ENCODE measurements at places on chromosomes 7 and 10. TPM values are rescaled to one million over a fixed set of nuclear protein-coding genes. Genes with fewer than 3 reads are reported as not detected.

- peak; percentile 71 for DNase-seq
Observed at GRCh38 chr10:27240212-27241009, at the start of gene ACBD5. TSS of gene ACBD5 (minus strand) at chr10:27240797. CDS start at chr10:27240688, 109 bp downstream.

DNA sequence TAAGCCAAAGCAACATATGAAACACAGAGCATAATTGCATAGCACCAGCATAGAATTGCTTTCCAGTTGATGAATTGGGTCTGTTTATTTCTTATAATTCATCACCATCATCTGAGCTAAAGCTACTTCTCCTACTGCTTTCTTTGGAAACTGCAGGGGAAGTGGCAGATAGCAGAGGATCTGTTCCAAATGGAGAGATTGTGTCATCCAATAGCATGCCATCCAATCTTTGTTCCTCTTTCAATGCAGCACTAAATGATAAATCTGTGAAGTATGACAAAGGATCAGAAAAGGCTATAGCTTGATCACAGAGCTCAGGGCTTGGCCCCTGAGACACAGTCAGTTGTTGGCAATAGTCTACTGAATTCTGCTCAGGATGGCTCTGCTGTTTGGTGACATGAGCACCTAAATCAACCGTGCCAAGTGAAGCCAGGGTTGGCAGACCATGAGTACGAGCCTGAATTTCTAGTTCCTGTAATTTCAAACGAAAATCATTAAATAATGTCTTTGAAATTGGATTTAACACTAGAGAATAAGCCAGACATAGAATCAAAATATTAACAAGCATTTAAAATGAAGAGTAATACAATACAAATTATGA is 90.0 kb downstream of the TFEC start:
- DNase-seq, result no peak

CUBN gene
- total RNA-seq, result 0.67 TPM

HOXA11 gene
- total RNA-seq, result 7.1 TPM

TSPAN12 gene
- total RNA-seq, result 9.1 TPM

GRCh38 chr10:3923033-3923432 is 138.0 kb upstream of the KLF6 start:
- no peak for DNase-seq

- DNase-seq, result no peak
Observed at GRCh38 chr7:81484261-81484660, 285.6 kb downstream of the HGF start.

OR2AE1 gene
- total RNA-seq, result 0.10 TPM

GRCh38 chr10:105075031-105075430 is 433.9 kb downstream of the SORCS3 start:
- no peak for DNase-seq

KCP gene
- total RNA-seq, result not detected

GRCh38 chr7:148701414-148701813 is 2.7 kb downstream of the CUL1 start:
- DNase-seq, result no peak

- DNase-seq, result no peak
Observed at GRCh38 chr7:133126422-133126821, 44.5 kb upstream of the CHCHD3 start.

CDK14 gene
- total RNA-seq, result 1.2 TPM

- no peak for DNase-seq
Observed at GRCh38 chr7:68461430-68461829, 1136.8 kb upstream of the AUTS2 start.

DNA sequence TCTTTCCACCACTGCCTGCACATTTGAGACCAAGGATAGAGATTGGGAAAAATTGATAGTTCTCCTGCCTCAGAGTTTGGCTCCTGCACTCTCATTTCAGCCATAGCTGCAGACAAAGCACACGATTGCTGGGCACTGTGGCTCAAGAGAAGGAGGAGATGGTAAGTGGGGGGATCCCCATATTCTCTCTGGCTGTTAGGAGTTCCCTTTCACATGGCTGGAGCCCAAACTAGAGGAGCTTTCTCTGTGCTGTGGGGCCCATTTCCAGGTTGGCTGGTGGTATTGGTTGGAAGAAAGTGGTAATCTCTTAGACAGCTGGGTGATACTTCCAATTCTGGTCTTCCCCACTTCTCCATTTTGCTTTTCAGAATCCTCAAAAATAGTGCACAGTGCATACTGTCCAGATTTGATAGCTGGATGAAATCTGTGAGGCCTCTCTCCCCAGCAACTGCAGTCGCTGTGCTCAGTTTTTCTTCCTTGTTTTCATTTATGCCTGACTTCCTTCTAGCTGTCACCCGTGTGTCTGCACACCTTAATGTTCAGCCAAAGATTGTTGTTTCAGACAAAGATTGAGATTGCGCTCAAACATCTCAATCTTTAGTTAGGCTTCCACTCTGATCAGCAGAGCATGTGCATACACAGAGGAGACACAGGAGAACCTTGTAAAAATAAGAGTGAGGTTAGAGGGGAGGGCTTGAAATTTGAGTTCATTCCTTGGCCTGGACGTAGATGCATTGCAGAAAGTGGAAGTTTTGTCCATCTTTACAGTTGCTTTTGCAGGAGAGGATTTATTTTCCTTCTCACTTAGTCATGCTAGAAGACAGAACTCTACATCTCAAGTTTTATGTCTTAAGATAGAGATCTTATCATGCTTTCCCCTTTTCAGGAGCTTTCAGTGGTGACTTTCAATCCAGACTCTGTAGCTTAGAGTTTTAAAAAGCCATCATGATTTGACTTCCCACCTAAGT is 28.6 kb downstream of the RABGEF1 start:
- no peak for DNase-seq

DNA sequence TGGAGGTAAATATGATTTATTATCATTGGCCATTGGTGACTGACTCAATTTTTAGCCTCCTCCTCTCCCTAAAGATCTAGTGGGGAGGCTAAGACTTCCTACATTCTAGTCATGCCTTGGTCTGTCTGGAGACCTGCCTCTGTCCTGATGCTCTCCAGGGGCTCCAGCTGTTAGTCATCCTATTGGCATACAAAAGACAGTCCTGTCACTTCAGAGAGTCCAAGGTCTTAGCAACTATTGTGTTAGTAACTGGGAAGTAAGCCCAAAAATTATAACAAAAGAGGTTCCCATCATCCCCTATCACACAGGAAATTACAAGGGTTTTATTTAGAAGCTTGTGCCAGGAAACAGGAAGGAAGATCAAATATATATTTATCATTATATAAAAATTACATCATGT is 400.6 kb upstream of the VSTM2A start:
- no peak for DNase-seq

UTF1 gene
- not detected for total RNA-seq

ANXA8 gene
- not detected for total RNA-seq

- no peak for DNase-seq
Observed at GRCh38 chr10:74419491-74419951, 268.5 kb downstream of the ADK start.

DNA sequence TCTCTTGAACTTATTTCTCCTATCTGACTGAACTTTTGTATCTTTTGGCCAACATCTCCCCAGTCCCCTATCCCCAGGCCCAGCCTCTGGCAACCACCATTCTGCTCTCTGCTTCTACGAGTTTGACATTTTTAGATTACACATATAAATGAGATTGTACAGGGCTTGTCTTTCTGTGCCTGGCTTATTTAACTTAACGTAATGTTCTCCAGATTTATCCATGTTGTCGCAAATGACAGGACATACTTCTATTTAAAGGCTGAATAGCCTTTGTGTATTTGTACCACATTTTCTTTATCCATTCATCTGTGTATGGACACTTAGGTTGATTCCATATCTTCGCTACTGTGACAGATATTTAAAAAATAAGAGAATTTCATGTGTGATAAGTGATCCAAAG is 98.6 kb downstream of the LSMEM1 start:
- DNase-seq, result no peak

LRRC18 gene
- not detected for total RNA-seq

DNA sequence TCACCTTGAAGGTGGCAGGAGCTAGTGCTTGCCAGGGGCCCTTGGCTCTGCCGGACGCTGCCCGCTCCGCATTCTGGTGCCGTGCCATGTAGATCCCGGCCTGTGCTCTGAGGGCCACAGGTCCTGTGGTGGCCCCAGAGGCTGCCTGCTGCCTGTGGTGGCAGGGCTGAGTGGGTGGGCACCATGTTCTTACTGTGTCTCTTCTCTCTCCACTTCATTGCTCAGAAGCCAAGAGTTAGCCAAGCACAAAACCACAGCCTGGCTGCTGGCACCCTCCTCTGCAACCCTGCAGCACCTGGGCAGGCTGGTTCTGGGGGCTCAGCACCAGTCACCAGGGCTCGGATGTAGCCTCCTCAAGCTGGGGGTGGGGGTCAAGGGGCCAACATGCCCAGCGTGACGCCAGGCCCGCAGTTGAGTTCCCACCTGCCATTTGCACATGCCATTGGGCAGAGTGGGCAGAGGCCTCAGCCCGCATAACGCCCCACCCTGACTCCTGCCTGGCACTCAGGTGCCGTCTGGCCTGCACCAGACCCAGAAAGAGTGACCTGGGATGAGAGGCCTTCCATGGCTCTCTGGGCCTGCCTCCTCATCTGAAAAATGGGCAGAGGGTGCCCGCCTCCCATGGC is 16.3 kb downstream of the ZMIZ1 start:
- no peak for DNase-seq

PNLIPRP1 gene
- not detected for total RNA-seq

DNA sequence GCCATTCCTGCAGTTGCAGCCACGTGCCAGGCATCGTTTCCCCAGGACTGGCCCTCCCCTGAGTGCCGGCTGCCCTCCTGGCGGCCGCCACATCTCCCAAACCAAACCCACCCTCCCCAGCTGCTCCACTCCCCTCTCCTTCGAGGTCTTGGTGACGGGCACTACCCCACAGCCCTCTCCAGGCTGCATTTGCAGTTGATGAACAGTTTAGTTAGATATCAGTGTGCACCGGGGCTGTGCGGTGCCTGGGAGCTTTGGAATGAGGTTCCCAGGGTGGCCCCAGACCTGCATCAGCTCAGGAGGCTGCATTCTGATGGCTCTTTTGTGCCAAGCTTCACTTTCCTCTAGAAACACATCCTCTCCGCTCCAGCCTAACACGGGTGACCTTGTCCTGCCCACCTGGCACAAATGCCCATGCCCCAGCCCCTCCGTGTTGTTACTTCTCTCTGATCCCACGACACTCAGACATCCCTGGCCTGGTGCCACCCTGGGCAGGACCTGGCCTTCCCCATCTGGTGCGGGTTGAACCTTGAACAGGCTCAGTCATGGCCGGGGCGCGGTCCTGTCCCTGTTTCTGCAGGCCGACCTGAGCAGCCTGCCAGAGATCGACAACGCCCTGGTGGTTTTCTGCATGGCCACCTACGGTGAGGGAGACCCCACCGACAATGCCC is 14.5 kb downstream of the TMEM120A start:
- no peak for DNase-seq

TMEM196 gene
- not detected for total RNA-seq

- no peak for DNase-seq
Observed at GRCh38 chr10:86111902-86112545, 254.6 kb downstream of the GRID1 start.

DNA sequence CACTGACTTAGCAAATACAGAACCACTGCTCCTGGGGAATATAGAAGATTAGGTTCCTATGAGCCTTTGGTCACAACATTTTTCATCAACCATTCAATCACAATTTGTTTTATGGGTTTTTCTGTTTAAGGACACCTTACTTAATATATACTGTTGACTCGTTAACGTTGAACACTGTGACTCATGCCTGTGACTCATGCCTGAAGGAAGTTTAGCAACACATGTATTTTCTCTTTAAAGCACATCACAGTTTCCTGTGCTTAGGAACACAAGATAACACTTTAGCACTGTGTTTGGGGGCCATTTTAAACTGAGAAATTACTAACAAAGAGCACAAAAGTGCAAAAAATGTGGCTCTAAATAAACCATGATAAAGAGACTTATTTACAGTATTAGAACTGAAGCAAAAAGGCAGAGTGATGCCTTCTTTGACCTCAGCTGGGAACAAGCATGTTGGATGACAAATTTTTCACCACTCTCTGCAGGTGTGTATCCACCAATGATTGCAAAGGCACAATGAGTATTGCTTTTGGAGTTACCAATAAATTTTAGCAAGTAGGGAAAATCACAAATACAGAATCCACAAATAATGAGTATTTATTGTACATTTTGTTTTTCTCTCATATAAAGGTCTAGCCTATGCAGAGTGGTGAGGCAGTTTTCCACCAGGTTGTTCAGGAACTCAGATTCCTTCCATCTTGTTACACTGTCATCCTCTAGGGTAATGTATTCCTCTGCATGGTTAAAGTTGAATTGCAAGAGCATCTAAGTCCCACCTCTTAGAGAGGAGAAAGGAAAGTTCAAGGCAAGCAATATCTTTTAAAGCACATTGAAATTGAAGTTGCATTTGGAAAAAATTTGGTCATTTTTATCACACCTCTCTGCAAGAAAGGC is 7.3 kb downstream of the FGFBP3 start:
- DNase-seq, result peak; percentile 81

DNA sequence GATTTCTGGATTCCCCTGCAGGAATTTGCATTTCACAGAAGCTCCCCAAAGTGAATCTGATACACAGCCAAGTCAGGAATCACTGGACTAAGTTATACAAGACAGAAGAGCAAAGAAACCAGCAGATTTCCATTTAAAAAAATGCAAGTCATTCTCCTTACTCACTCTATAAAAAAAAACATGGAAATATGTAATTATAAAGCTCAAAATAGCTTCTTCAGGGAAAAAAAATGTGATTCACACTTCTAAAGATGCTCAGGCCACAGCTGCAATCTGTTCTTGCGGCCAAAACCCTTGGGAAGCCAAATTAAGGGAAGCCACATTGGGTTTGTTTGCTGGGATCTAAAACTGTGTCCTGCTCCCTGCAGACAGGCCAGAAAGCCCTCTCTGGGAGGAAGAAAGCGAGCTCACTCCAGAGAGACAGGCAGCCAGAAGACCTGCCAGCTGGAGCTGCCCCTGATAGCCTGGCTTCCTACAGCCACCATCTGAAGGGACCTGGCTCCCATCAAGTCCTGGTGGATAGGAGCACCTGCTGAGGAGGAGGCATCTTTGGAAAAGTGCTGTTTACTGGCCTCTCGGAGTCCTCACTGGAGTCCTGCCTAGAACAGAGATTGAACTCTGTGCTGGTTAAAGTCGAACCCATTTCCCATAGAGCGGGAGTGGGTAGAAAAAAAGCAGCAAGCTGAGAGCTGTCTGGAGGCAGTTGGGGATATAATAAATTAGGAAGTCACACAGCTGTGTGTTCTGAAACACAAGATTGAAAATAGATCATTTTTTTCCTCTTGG is 359.2 kb upstream of the AOAH start:
- DNase-seq, result no peak

DNA sequence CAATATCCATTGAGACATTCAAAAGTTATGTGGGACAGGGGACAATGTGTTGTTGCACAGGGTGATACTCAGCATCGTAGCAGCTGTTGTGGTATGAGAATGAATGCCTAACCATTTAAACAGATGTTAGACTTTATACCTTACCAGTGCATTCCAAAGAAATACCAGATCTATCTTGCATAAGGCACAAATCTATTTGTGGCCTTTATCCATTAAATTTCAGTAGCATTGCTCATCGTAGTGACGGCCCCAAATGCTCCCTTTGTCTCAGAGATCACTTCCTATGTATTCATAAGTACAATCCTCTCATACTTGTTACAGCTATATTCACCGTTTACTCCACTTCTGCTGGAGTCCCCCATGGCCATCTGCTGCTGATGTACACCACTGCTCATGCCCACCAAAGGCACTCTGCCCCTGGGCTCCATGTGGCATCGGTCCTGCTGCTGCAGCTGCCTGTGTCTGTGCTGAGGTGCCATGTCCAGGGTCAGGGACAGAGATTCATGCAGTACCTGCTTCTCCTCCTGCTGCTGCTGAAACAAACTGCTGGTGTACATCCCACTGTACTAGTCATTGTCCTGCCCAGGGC is 96.3 kb downstream of the CPED1 start:
- no peak for DNase-seq

Measured in NCI-H460 (cell line).